ENCODE measurements at places on chromosomes 3 and 15.

- no peak for DNase-seq
Observed at GRCh38 chr15:84108728-84109127, 126.8 kb upstream of the GOLGA6L4 start.

GRCh38 chr3:172803489-172803888 is 53.0 kb downstream of the ECT2 start:
- DNase-seq: no peak

- DNase-seq: peak; percentile 62
Observed at GRCh38 chr3:172520301-172520831, 2.9 kb downstream of the TNFSF10 start.

GRCh38 chr15:51132384-51133139 is 37.9 kb upstream of the TNFAIP8L3 start:
- DNase-seq: no peak

GRCh38 chr3:127817406-127817841 is 4.9 kb downstream of the MGLL start:
- DNase-seq: no peak

DNA sequence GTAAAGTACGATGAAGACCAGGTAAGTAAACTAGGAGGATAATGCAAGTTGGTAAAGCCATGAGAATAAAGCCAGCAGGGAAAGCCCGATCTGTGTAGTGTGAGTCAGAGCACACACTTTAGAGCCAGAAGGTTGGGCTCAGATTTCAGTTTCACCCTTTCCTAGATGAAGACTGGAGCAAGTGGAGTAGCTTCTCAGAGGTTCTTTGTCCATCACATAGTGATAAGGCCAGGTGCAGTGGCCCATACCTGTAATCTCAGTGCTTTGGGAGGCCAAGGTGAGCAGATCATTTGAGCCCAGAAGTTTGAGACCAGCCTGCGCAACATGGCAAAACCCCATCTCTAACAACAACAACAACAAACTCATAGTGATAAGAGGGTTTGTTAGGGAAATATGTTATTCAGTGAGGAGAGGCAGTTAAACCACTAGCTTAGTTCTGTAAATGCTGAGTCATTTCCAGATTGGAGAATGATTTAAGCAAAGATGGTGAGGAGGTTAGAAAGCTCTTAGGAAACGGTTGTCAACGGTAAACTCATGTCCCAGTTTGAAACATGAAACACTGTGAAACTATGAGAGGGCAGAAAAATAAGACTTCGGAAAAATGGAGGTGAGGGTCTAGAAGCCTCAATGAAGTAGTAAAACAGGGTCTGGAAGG is 39.0 kb downstream of the IL12A start:
- no peak for DNase-seq

- DNase-seq: no peak
Observed at GRCh38 chr3:11445883-11446282, 173.7 kb downstream of the ATG7 start.

DNA sequence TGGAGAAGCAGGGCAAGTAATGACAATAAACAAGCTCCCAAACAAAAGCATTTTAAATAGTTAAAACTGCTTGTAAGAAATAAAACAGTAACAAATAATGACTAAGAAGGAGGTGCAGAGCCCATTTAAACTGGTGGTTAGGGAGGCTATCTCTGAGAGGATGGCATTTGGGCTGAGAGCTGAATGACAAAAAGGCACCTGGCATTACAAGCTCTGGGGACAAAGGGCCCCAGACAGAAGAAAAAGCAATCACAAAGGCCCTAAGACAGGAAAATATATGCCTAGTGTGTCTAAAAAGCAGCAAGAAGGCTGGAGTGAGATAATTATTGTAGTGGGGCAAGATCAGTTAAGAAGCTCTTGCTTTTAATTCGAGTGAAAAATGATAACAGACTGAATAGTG is 9.6 kb downstream of the TMEM39A start:
- DNase-seq: no peak

DNA sequence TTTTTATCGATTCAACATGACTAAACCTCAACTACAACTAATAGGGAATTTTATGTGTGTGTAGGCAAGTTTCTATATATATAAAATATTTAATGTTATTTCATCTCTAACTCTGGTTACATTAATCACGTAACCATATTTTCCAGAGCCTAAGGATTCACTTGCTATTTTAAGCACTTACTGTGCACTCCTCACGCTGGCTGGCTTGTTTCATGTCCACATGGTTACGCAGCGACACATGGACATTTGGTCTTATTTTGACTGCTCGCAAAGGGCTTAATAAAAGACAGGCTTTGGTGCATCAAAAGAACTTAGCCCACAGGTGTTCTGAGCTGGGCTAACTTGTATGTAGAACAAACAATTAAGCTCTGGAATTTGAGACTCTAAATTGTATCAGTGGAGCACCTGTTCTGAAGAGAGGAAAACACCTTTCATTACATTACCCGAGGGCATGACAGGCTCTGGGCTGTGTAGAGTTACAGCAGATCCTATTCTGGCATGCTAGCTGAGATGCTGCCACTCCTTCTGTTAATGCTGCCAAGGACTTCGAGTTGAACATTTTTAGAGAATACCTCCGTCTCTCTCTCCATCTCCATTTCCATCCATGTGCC is 130.0 kb upstream of the NR2F2 start:
- DNase-seq: no peak

DNA sequence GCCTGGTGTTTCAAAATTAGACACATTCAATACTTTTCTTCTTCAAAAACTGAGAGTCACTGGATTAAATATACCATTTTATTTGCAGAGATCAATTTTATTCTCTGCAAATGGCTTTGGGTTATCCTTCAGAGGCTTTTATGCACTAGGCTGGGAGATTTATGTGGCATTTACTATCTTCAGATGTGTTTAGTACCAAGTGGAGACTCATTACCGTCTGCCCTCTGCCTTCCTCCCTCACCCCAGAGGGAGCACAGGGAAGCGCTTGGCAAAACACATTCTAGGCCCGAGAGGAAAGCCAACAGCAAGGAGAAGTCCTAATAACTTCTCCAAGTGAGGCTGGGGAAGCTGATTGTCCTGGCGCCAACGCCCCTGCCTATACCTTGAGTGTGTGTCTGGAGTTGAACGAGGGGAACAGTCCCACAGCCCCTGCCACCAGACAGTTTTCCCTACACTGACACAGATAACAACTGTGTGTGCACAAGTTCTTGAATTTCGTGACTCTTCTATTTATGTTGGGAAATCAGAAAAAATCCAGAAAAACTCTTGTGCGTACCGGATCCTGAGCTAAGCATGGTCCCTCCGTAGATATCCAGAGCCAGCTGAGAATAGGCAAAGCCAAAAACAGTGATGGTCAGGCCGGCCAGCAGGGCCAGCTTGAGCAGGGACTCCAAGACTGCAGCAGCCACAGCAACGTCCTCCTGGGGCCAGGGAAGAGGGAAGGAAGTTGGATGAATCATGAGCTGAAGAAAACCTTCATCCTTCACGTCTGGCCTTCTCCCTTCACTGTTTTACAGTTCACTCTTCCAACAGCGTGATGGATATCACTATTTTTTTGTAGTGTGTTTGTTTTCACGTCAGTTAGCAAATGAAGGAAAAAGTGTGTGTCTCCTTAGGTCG is 26.6 kb downstream of the RFT1 start:
- no peak for DNase-seq

GRCh38 chr3:55597641-55598040 is 110.5 kb upstream of the WNT5A start:
- no peak for DNase-seq

DNA sequence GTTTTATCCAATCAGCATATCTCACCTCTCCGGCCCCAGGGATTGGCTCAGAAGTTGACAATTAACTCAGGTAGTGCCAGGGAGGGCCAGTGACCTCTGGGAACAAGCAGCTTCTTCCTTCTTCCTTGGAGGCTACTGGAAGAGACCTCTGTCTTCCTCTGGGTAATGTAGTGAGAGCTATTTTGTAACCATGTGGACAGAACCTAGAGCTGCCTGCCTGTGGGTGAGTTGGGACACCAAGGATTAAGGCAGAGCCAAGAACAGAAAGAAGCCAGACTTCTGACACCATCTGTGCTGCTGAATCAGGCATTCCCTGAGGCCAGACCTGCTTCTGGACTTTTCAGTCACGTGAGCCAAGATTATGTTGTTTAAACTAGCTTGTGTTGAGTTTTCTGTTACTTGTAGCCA is 5.9 kb upstream of the NDUFAF1 start:
- no peak for DNase-seq

DNA sequence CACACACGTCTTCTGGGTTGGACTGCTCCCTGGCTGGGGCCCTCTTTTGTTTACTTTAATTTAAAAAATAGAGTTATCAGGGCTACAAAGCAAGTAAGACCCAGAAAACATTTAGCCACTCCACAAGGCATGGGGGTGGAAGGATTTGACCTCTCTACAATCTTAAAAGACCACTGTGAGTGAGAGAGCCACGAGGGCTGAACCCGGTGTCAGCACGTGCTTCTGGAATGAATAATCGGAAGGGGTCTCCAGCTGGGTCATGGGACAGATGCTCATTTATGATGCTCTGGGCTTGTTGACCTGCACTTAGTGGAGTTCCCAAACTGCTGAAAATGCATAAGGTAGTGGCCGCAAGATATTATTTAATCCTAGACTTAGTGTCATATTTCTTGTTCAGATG is 52.4 kb downstream of the EIF4E3 start:
- DNase-seq: no peak

DNA sequence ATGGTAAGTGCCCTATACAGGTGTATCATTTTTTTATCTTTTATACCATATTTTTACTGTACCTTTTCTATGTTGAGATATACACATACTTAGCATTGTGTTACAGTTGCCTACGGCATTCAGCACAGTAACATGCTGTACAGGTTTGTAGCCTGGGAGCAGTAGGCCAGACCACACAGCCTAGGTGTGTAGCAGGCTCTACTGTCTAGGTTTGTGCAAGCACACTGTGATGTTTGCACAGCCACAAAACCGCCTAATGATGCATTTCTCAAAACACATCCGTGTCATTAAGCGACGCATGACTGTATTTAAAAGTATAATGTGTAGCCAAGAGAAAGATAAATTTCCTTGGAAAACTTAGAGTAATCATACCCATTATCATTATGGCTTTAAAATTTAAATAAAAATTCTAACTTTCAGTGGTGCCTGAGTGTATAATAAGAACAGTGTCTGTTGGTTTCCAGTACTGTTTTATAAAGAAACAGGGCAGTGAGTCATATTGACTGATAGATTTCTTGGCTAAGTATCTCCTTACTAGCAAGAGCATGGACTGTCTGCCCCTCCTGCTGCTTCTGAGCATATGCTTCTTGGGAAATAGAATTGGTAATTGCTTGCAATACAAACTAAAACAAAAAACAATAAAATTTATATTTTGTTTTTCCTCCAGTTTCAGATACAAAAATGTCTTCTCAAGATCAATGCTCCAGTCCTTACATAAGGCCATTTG is 18.3 kb downstream of the CALML4 start:
- peak; percentile 33 for DNase-seq

DNA sequence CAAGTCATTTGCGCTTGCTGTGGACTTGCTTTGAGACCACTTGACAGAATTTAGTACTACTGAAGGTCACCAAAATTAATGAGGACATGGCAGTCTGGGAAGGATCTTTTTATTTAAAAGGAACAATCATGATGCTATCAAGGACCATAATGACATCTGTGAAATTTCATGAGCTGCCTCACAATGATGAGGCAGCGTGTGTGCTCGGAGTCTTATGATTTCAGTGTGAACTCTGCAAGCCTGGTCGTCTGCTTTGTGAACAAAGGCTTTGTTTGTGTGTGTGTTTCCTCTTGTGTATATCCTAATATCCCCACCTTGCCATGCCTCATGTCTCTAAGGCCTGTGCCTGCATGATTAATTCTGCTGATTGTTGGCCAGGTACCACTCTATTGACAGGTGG is 46.7 kb downstream of the RAD54L2 start:
- no peak for DNase-seq

GRCh38 chr15:100350434-100351226 is 8.9 kb upstream of the ADAMTS17 start:
- peak; percentile 42 for DNase-seq

DNA sequence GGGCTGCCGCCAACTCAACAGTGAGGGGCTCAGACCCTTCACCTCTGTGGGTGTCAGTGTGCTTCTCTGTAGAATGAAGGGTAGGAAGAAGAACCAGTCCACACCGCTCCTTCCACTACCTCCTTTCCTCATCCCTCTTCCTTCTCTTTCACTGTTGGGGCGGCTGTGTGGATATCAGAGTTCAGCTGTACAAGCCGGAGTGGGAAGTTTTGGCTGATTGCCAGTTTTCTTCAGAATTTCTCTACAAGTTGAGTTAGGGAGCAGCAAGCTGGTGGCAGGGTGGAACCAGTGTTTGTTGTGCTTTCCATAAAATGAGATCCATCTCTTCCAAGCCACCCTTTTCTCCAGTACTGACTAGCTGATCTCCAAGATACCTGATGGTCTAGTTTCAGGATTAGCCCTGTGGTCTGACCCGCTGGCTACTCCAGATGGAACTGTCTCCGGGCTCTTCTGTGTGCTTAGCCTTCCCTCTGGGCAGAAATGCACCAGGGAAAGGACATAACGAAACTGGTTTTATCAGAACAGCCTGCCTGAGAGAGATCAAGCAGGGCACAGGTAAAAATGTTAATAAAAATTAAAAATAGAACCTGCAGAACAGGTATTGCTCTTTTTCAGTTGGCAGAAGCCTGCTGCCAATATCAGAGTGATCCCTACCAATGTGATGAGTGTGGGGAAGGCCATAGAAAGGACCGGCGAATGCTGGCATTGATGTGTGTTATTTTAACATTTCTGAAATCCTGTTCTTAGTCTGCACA is 169.9 kb upstream of the TSC22D2 start:
- DNase-seq: no peak

DNA sequence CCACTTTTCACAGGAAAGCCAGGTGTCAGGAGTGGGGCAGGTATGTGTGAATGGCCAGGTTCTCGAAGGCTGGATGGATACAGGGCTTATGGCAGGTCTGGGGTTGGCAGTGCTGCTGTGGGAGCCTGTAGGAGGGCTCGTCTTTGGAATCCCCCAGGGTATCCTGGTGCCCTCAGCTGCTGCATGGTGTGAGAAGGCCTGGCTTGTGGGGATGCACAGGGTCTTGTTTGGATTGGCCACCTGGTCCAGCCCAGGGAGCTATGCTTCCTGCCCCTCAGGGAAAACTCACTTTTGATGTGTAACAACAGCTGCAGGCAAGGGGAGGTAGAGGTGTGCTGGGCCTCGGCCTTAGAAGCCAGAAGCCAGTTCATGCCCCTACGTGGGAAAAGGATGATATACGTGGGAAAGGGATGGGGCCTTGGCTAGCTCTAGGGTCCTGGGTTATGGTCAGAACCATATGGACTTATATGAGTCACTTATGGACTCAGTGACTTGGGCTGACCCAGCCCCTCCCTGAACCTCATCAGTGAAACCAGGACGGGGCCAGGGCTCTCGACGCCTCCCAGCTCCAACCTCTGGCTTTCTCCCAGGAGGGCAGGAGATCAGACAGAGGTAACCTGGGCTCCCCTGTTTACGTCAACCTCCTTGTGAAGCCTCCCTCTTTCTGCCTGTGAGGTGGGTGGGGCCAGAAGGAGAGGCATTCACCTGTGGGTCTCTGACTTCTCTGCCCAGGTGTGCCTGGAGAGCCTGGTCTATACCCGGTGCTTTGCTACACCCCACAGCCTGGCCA is 37.8 kb upstream of the CSPG4 start:
- DNase-seq: no peak

DNA sequence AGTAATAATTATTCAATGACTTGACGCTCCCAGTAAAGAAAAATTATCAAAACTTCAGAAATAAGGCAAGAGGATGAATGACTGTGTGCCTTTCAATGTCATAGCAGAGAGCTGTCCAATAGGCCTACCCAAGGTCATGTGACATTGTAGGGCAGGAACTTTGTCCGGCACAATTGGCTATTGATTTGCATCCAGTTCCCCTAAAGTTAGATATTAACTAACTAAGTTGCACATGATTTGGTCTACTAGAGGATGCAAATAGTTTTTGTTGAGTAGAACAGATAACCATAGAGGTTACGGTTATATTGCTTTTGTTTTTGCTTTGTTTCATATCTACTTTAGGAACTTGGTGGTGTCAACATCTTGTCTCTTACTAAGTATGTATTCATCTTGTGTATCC is 127.9 kb upstream of the PFN2 start:
- DNase-seq: no peak
